ENCODE measurements at places on chromosomes 3 and 15.

DNA sequence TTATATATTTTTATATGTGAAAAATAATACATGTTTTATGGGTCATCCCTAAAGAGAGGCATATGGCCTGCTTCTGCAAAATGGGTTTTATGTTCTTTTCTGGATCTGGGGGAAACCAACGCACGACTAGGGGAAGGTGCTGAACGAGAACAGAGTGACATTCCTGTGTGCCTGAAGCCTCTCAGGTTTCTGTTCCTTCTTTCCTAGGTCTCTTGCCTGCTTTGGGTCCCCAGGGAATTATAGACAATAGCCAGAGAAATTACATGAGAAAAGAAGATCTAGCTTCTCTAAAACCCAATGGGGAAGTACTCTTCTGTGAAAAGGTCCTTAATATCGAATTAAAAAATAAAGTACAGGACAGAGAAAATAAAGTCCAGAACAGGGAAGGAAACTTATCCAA lies 66.5 kb downstream of the IGSF11 start:
- no peak for DNase-seq

GRCh38 chr3:133881492-133881891 lies 14.2 kb downstream of the RAB6B start:
- no peak for DNase-seq

GRCh38 chr15:99385865-99386264 lies 134.6 kb downstream of the LRRC28 start:
- DNase-seq = no peak

GRCh38 chr3:10023587-10024310 lies 2.5 kb upstream of the FANCD2 start:
- no peak for DNase-seq

DNA sequence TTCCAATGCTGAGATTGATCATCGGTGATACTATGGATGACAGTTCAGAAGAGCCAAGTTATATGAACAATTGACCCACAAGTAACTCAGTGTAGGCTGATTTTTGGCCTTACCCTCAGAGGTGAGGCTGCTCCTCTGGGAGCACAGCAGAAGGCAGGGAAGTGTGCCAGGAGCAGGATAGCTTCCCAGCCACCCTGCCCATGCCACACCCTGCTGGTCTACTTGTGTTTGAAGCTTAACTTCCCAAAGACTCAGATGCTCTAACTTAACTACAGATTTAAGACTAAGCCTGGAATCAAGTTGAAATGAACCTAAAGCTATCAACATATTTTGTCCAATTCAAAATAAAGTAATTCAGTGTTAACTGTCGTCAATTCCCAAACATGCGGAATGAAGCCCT lies 77.5 kb downstream of the BOC start:
- DNase-seq = no peak

DNA sequence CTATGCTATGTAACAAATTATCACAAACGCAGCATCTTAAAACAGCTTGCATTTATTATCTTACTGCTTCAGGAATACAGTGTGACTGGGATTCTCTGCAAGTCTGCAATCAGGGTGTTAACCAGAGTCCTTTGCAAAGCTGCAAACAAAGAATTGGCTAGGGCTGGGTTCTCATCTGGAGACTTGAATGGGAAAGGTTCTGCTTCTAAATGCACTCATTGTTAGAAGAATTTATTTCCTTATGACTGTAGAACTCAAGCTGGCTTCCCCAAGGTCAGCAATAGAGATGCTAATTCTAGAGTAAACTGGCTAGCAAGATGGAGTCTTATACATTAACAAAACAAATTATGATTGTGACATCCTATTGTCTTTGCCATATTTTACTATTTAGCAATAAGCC lies 673.7 kb downstream of the DIPK2A start:
- no peak for DNase-seq

- DNase-seq = no peak
These were observed 77.5 kb downstream of the CHDH start for GRCh38 chr3:53768478-53769459.

DNA sequence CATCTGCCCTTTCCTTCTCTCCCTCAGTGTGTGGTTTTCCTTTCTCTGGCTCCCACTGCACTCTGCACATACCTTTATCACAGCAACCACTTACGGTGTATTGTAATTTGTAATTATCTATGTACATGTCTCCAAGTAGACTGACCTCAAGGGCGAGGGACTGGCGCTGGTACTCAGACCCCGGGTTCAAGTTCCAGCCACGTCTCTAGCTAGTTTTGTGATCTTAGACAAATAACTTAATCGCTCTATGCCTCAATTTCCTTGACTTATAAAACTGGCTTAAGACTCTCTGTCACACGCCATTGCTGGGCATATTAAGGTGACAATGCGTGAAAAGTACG lies 607 bp upstream of the SENP2 start:
- DNase-seq = no peak

GRCh38 chr3:133862161-133862560 lies 33.5 kb downstream of the RAB6B start:
- DNase-seq = no peak

All from activated T-helper 9 cell treated with anti-CD3 and anti-CD28 coated beads, Interleukin-2, amount 50 U/mL, for 16 hours (primary cell).